NCI-H2029 treated with DMSO at 0.1 percent for 48 hours (cell line): ENCODE measurements at places on chromosomes 3 and 15.

DNA sequence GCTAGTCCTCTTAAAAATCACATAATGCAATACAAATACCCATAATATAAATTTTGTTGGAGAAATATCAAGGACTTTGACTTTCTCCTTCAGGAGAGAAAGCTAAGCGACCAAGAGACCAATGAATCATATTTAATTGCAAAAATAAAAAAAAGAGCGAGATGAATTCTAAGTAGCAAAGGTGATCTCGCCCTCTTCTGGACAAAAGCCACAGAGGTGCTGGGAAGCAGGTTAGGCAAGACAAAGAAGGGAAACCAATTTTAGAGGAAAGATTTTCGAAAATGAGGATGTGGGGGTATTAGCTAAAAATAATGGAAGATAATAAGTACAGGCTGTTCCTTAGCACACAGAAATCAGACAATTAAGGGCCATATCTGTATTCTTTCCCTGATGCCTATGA is 111.4 kb upstream of the PLAAT1 start:
- peak; percentile 2 for DNase-seq

DNA sequence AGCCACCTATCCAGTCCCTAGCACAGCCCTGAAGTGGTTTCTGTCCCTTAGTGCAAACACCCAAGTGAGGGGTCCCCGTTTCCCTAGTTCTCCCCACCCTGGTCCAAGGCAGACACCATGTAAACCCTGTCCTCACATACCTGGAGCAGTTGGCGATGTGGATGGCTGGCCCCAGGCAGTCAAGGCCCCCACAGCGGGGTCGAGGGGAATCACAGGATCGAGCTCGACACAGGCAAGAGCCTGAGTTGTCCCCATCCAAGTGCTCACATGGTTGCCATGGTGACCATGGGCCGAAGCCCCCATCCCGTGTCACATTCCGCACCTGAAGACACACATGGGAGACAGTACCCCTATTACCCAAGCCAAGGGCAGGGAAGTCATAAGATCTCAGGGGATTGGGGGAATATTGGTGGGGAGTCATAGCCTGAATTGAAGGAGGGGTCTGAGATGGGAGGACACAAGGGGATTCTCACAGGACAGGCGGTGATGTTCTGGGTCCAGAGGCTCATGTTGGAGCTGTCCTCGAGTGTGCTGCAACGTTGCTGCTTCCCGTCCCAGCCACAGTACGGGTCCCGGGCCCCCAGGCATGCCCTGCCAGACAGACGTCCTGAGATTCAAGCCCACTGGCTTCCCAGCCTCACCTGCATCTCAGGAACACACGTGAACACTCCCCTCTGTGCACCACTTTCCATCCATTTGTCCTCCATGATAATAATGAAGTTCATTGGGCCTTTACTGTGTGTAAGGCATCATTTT is 112.1 kb downstream of the SEMA5B start:
- DNase-seq = no peak

GRCh38 chr3:191087391-191087790 is 111.7 kb upstream of the OSTN start:
- DNase-seq = no peak

DNA sequence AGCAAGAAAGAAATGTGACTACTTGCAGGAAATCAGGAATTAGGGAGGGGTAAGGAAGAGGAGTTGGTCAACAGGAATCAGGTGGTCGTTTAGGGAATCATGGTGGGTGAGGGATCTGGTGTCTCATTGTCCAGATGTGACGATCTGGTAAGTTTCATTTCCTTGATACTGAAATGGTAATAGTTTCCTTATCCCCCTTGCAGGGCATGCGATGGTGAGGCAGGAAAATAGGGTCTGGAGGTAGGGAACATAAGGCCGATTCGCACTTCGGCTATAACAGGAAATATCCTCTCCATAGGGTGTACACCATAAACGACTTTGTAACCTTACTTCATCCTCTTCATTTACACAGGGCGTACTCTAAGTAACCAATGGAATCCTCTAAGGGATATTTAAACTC is 574 bp upstream of the LRRC34 start:
- DNase-seq = no peak

DNA sequence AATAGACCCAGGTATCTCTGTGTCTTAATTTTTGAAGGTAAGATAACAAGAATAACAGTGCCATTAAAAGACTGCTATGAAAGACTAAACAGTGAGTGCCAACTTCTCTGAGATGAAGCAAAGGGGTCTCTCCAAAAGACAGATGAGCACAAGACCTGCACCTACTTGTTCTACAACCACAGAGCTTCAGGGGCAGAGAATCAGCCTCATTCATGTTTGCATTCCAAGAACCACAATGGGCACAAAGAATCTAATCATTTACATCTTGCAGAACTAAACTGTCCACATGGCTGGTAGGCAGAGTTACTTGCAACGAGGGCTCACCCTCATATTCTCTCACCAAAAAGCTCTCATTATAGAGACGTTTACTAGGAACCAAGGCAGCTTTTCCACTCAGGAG is 83.9 kb downstream of the PEAK1 start:
- no peak for DNase-seq

GRCh38 chr15:32721596-32721995 is 3.8 kb downstream of the GREM1 start:
- DNase-seq = no peak

GRCh38 chr15:51625236-51625635 is 2.7 kb upstream of the DMXL2 start:
- no peak for DNase-seq

DNA sequence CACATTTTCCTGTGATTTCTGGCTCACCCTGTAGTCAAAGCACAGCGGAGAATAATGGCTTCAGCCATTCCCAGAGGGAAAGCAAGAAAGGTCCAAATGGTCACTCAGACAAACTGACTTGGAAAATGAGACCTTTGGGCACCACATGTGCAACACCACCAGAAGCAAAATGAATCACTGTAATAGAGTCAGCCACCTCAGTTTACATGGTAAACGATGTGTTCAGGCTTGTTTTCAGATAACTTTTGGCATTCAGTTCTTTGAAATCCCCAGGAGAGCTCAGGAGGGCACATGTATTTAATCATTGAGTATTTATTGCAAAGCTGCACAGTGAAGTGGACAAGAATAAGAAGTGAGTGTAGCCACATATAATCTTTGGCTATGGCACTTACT is 38.4 kb upstream of the ALCAM start:
- DNase-seq = no peak

DNA sequence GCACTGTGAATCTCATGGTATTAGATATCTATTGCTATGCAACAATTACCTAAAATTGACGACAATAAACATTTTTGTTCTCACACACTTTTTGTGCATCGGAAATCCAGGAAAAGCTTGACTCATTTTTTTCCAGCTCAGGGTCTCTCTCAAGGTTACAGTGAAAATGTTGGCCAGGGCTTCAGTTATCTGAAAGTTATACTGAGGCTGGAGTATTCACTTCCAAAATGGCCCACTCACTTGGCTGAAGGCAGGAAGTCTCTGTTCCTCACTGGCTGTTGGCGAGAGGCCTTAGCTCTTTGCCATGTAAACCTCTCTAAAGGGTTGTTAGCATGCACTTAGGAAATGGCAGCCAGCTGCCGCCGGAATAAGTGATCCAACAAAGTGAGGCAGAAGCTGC is 41.4 kb downstream of the OSTN start:
- no peak for DNase-seq

- no peak for DNase-seq
Observed at GRCh38 chr3:33732394-33732793, 14.3 kb upstream of the CLASP2 start.

DNA sequence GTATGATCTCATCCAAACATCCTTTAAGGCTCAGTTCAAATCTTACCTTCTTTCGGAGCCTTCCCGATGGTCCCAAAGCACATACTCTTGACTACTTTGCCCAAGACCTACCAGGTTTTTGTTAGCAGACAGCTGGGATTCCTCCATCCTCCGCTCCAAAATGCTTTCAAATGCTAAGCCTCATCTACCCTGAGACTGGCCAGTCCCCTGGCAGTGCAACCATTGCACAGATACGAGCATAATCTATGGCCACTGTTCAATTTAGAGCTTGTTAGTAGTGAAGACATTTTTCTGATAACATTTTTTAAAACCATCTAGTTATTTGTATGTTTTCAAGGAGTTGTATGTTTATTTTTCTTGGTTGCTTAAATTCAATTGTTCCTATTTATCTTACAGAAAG is 264.4 kb upstream of the NR2F2 start:
- DNase-seq = no peak

- no peak for DNase-seq
Observed at GRCh38 chr3:120272286-120272685, 12.7 kb downstream of the GPR156 start.

GRCh38 chr3:57733790-57734189 is 22.3 kb upstream of the SLMAP start:
- no peak for DNase-seq

DNA sequence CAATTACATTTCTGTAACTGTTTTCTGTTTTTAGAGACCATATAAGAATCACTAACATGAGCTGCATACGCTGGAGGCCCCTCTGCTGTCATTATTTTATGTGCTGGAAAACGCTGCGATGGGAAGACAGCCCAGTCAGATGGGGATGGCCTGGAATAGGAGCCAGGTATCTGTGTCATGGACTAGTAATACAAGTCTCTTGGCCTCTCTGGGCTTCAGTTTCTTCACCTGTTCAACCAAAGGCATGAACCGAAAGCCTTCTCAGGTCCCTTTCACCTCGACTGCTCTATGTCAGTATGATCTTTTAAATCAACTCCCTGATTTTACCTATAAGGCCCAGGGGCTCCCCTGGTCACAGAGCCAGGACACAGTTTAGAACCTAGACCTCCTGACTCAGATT is 14.6 kb upstream of the RFTN1 start:
- DNase-seq = no peak

DNA sequence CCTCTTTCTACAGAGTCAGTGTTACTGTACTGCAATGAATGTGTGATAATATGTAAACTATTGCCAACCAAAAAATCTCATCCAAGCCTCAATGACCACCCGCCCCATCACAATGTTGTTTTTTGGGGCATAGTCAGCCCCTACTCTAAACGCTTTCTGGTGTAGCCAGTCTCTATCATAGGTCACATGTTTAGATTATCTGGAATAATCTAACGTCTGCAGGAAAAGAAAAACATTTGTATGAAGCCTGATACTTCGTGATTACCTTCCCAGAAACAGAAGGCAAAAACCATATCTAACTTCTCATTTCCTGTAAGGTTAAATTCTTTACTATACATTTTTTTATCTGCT is 1331.8 kb upstream of the GBE1 start:
- DNase-seq = no peak
